ENCODE measurements at places on chromosomes 12 and 14.

- DNase-seq: no peak
Observed at GRCh38 chr12:3950714-3951320, 77.6 kb upstream of the PARP11 start.

DNA sequence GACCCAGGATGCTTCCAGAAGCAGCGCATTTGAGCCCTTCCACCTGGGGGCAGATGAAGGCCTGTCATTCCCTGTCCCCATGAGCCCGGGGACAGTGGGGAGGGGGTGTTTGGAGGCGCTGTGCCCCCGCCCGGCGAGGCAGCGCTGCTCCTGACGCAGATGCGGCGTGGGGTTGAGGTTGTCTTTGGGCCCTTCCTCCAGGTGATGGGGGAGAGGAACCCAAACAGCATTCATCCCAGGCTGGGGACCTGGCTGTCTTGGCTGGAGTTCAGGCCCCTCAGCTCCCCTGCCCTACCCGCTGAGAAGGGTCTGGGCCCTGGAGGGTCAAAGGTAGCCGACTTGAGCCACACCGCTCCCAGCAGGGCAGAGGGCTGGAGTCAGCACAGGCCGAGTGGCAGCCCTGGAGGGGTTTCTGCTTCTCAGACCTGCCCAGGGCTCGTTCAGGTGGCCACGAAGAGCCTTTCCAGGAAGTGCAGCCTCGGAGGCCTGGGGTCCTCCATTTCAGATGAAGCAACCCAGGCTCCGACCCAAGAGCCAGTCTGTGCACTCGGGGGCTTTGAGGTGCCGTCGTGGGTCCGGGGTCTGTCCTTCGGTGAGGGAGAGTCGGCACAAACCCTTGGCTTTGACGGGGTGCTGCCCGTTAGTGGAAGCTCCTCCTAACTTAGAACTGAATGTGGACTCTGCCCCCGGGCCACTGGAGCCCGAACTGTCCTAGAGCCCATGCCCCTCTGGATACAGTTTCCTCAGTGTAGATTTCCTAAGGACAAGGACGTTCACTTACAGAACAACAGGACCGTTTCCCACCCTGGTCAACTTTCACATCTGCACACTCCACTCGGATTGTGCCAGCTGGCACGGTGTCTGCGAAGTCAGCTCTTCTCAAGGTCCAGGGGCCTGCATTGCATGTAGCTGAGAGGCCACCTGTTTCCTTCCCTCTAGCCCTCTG is 16.1 kb downstream of the ACADS start:
- DNase-seq: no peak

- no peak for DNase-seq
Observed at GRCh38 chr12:1044696-1045095, 53.7 kb downstream of the ERC1 start.

DNA sequence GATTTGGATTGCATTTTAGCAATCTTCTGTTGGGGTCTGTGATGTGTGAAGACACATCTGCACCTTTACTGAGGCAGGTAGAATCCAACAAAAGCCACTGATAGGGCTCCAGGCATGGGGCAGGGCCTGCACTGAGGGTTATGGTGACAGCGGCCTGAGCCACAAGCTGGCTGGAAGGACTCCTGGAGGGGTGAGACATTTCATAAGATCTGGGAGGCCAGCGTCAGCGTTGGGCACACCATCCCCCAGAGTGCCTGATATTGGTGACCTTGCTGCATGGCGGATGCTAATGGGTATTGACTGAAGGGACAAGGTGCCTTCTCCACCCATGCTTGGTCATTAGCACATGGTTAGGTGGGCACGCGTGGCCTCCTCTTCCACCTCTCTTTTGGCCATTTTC is 187.6 kb downstream of the CACNA1C start:
- DNase-seq: no peak
